ENCODE measurements at places on chromosomes 5 and 9.

- no peak for DNase-seq
Measured at GRCh38 chr5:135320718-135321484, 78.1 kb downstream of the MACROH2A1 start.

GRCh38 chr5:115817386-115817785, 927 bp upstream of the CDO1 start:
- no peak for DNase-seq

GRCh38 chr9:18971404-18971803, 61.6 kb downstream of the SAXO1 start:
- DNase-seq: no peak

DNA sequence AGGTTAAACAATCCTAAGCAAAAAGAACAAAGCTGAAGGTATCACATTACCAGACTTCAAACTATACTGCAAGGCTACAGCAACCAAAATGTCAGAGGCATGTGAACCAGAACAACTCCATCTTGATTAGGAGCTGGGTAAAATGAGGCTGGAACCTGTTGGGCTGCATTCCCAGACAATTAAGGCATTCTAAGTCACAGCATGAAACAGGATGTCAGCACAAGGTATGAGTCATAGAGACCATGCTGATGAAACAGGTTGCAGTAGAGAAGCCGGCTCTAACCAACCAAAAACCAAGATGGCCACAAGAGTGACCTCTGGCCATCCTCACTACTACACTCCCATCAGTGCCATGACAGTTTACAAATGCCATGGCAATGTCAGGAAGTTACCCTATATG, 252.0 kb downstream of the RASEF start:
- DNase-seq: no peak

DNA sequence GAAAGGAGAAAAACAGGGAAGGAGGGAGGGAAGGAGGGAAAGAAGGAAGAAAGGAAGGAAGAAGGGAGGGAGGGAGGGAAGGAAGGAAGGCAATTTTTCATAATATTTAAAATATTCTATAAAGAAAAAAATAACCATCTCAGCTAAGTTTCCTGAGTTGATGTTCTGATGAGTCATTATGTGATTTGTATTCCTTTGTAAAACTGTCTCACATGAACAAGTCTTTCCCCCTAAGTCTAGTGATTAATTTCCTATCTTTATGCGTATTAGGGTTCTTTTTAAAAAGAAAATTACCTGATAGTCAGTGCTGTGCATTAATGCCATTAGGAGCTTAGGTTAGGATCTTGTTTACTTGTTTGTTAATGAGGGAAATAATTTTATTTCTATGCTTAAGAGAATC, 94.1 kb downstream of the RASEF start:
- no peak for DNase-seq

DNA sequence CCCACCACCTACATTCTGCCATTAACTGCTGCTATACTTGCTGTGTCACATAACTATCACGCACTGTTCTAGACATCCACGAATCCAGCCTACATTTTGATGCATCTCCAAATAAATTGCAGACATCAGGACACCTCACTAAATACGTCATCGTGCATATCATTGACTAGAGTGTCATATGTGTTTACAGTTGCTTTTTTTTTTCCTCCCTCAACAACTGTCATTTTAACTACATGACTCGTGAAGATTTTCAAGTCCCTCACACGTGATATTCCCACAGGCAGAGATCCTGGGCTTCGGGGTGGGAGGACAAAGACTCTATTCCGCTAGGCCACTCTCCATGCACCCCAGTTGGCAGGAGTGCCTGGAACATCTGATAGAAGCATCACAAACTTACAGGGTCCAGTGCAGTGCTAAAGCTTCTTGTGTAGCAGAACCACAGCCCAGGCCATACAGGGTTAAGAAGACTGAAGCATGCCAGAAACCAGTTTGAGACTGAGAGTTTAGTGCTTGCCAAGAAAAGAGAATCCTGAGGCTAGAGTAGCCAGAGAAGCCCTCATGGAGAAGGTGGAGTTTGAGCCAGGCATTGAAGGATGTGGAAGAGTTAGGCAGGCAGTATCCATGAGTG, 1.1 kb downstream of the PCYOX1L start:
- DNase-seq: no peak

DNA sequence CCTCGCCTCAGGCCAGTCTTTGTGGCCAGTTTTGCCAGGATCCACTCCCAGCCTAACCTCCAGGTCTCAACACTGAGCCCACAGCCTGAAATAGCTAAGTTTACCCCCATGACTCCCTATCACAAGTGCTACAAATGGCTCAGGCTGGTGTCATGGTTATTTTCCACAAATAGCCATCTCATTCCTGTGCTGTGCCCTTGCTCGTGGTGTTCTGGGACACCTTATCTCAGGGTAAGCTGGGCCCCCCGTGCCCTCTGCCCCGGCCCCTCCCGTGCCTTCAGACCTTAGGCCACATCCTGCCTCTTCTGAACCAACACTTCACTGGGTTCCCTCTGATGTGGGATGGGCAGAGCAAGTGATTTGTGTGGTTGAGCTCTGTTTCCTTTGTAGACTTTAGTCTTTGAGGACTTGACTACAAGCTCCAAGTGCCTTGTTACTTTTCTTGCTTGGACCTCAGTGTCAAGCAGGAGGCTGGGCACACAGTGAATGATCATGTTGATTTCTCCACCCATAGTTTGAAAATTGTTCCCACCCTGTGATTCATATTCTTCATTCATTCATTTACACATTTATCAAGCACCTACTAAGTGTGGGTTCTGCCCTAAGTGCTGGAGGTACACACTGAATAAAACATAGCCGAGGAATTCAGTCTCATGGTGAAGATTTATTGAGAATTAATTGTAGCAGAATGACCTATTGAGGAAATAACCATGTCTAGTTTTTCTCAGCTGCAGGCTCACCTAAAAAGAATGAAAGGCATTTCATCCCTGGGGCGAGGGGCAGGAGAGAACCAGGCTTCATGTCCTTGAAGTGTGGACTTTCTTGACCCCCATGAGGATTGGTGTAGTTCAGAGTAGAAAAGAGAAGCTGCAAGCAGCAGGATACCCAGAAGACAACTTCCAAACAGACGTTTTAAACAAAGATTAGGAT, 84.5 kb upstream of the CTNNA1 start:
- DNase-seq: no peak

DNA sequence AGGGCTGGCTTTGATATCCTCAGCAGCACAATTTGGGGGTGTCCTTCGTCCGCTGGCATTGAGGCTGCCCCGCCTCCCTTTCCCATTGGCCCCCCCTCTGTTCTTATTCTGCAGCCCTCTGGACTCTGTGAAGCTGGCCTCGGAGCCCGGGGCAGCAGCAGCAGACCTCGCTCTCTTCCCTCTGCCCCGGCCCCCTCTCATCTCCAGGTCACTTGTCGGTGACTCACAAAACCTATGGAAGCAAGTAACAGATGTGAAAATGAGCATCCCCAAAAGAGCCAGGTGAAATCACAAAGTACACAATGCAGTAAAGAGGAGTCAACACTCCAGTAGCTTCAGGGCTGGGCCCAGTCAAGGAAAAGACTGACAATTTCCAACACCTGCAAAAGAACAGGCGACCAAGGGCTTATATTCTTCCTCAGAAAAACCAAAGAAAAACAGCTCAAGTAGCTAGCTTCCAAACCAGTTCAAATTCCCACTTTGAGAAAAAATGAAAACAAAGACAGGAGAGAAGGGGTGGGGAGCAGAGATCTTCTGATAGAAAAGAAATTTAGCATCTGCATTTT, 97.5 kb downstream of the ZNF608 start:
- no peak for DNase-seq

DNA sequence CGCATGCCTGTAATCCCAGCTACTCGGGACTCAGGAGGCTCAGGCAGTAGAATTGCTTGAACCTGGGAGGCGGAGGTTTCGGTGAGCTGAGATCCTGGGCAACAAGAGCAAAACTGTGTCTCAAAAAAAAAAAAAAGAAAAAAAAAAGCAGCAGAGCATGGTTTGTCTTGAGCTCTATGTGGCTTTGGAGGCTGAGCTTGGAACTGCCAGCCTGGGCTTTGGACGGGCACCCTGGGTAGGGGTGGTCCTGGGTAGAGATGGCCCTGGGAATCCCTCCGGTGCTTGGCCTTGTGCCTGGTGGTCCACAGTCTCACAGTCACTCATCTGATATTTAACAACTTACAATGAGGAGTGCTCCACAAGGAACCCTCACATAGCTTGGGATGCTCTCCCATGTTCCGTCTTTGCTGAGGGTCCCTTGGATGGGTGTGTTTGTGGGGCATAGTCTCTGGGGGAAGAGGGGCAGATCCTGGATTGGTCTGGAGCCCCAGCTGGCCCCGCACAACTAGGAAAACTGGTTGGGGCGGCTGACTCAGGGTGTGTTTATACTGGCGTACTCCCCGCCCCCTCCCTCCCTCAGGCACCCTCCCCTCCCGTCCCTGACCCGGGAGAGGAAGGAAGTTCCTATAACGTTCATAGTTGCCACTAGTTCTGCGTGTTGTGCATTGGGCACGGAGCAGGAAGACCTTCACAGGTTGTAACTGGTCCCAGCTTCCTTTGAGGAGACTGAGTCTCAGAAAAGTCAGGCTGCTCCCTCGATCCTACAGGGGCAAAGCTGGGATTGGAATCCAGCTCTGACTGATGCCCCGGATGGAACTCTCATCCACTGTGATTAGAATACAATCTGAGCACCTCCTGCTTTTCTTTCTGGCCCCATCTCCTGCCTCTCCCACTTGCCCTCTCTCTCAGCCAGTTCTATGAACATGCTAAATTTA, 11.2 kb downstream of the IER5L start:
- DNase-seq: peak; percentile 83

DNA sequence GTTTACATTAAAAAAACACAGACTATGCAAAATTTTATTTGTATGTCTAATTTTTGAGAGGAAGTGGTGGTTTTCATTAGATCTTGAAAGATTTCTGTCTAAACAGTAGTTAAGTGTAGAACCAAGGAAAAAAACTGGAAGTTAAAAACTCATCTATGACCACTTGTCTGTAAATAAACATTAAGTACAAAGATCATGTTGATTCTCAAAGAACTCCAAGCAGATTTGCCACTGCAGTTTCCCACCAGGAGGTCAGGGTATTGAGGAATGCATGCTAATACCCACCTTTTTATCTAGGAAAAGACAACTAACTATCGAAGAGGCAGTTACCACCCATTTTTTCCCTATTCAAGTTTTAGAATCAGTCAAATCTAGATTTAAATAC, 1.9 kb downstream of the STOM start:
- DNase-seq: no peak

- no peak for DNase-seq
Measured at GRCh38 chr5:136924490-136924889, 559.1 kb upstream of the TRPC7 start.

- no peak for DNase-seq
Measured at GRCh38 chr9:100674419-100675122, 96.7 kb downstream of the CAVIN4 start.

DNA sequence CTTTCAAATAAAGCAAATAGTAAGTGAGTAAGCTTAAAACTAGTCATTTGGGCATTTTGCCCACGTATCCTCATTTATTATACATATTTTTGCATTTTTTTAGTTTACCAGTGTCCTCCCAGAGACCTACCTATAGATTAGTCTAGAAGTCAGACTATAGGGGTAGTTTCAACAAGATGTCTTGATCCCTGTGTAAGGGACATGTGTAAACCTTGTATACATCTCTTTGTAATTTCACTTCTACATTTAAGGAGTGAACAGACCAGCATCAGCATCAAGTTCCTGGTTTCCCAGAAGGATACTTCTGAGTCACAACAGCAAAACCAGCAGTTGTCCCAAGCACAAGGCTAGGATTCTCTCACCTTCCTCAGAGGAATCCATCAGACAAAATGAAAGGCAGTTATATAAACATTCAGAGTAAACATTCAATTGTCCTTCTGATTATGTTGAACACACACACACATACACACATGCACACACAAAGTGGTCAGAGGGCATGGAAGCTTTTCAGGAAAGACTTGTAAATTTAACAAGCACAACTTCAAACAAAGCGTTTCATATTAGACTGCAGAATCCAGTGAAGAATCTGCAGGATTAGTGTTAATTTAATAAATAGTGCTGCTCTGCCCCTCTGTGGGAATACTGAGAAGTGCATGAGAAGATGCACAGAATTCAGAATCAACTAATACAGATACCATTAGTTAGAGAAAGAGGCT, 55.4 kb downstream of the HINT1 start:
- DNase-seq: peak; percentile 18

Measured in GDM1 (cell line).